ENCODE measurements at places on chromosomes 3 and 15.
A peak's percentile ranks its signal among the peaks of the same experiment; 100 is the strongest.

DNA sequence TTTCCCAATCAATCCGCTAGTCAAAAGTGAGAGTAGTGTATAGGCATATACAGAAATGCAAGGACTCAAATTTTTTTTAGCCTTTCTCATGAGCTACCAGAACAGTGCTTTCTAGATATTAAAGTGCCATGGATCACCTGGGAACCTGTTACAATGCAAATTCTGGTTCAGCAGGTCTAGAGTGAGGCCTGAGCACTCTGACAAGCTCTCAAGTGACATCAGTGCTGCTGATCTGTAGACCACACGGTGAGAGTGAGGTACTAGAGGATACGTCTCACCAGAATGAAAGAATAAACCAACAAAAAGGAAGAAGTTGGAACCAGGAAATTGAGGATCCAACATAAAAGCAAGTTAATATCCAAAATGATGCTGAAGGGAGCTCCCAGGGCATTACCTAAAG is 16.0 kb upstream of the PLA2G4D start:
- DNase-seq, result no peak

GRCh38 chr3:177946497-177946896 is 589.7 kb upstream of the KCNMB2 start:
- no peak for DNase-seq

GRCh38 chr3:8668216-8668615 is 23.6 kb upstream of the SSUH2 start:
- DNase-seq, result no peak

DNA sequence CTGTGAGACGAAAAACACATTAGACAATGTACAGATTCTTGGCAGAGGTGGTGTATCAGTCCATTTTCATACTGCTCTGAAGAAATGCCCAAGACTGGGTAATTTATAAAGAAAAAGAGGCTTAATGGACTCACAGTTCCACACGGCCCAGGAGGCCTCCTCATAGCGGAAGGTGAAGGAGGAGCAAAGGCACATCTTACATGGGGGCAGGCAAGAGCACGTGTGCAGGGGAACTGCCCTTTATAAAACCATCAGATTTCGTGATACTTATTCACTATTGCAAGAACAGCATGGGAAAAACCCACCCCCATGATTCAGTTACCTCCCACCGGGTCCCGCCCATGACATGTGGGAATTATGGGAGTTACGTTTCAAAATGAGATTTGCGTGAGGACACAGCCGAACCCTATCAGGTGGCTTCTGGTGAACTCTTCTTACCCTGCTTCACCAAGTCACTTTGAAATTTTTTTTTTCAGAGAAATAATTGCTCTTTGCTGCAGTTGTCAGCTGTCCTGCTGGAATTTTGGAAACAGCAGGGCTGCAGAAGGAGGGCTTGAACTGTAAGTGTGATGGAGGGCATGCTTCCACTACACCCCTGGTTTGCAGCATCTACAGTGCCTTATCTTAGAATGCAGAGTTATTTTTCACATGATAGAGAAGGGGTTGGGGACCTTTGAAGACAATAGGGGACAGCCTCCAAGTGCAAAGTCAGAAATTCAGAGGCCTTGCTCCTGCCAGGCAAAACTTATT is 2.9 kb upstream of the IGF2BP2 start:
- DNase-seq, result no peak

DNA sequence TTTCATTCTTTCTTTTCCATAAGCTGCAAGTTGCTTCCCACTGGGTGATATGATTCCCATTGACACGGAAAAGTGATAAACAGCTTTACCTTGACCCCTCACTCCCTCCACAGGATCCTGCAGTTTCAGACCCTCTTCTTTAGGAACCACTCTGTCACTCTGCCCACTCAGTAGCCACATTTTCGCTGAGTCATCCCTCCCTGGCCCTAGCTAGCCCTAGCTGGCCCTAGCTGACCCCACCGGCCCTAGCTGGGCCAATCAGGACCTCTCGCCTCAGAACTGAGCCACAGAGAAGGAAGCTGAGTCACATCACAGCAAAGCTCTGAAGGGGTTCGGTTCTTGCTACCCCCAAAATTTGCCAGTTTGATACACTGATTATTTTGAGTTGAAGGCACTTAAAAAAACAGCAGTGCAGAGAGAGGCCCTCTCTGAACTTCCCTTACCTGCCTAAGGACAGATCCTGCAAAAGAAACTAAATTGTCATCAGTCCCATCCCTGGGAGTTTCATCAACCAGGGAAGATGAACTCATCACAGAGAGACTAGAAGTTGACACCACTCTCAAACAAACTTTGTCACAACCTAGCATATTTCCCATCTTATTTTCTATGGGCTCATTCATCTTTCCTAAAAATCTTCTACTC is 233.5 kb upstream of the PROK2 start:
- no peak for DNase-seq

GRCh38 chr3:170178651-170179050 is 2.9 kb downstream of the PHC3 start:
- DNase-seq, result peak; percentile 15

DNA sequence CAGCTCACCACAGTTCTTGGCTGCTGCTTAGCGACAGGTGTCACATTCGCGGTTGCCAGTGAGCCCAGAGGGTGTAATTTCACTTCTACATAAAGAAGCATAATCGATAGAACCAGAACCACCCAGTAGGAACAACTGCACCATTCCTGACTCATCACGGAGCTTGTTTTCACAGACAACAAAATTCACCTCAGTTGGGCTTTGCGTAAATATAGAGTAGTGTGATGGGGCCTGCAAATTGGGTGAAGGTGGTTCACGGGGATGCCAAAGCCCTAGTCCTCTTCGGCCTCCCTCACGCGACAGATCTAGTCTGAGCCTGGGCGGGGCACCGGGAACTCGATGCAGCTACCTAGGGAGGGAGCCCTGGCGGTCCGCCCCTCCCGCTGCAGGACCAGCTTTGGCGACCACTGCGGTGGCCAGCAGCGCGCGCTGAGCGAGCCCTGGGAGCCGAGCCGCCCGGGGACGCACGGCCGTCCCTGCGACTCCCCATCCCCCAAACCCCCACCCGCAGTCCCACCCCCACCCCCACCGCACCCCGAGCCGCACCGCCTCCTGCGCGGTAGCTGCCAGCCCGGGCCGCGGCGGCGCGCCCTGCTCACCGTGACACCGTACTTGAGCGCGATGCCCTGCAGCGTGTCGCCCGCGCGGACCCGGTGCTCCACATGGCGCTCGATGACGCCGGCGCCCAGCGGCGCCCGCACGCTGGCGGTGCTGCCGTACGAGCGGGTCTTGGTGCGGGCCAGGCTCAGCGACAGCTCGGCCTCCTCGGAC is 519 bp downstream of the LYSMD2 start:
- DNase-seq, result peak; percentile 67

DNA sequence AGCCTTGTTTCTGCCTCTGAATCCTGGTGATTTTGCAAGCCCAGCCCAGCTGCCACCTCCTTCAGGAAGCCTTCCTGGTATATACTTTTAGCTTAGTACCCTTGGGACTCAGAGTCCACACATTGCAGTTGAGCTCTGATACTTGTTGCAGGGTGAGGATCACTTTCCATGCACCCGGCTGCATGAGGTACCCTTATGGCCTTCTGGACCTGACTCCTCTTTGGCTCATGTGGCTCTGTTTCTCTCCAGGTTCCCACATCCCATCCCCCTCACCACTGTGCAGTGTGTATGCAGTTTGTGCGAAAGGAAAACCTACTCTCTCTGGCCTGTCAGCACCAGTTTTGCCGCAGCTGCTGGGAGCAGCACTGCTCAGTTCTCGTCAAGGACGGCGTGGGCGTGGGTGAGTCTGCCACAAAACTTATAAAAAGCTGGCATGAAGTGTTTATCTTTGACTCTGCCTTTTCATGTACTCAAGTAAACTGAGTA is 23.1 kb upstream of the P4HTM start:
- no peak for DNase-seq

DNA sequence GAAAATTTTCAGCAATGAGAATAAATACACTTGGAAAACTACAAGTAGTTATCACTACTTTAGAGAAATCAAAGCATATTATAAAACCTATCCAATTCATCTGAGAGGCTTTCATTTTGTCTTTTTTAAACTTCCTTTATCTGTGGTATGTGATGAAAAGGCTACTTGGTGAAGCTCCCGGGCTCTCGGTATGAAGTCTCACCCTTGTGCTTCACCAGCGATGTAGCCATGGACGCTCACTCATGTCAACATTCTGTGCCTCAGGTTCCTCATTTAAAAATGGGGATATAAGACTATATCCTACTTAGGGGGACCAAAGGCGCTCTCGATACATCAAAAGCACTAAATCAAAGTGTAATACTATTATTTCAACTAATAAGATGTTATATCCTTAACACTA is 14.9 kb downstream of the SATB1 start:
- DNase-seq, result no peak

- DNase-seq, result peak; percentile 18
These were observed 12.5 kb downstream of the TRAT1 start for GRCh38 chr3:108835101-108835500.
